Kidney epithelial cell (primary cell): ENCODE measurements at places on chromosomes 13 and 19. TPM values are rescaled to one million over a fixed set of nuclear protein-coding genes. Genes with fewer than 3 reads are reported as not detected.

GRCh38 chr19:4186087-4186993, 3.9 kb downstream of the ANKRD24 start:
- no peak for DNase-seq

DNA sequence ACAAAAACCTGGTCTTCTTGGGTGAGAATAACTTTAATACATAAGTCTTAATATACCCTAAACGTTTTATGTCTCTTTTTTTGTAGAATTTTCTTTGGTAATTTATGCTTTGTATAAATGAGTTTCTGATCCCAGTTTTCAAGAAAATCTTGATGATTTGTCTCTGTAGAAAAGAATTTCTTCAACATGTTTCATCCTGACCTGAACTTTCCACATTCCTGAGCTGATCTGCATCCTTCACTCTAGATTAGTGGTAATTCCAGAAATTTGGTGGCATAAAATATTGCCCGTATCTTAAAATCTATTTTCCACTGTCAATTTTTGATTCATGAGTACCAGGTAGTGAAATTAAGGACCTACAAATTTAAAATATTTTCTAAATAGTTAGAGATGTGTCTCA, 16.3 kb downstream of the ZNF714 start:
- DNase-seq, result no peak

DNA sequence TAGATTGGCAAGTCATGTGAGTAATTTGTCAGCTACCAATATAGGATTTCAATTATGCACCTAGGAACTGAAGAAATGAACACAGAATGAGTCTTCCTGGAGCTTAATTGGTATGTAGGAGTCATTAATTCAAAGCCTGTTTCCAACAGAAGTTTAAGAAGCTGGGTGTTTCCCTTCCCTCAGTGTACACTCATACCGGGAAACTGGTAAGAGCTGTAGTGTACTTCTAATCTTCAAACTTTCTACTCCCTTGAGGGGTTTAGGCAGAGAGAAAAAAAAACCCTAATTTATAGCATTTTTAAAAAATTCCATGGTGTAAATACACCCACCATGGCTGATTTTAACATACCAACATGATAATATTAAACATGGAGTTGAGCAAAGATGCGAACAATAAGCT, 665.7 kb upstream of the SLITRK5 start:
- DNase-seq, result no peak

DNA sequence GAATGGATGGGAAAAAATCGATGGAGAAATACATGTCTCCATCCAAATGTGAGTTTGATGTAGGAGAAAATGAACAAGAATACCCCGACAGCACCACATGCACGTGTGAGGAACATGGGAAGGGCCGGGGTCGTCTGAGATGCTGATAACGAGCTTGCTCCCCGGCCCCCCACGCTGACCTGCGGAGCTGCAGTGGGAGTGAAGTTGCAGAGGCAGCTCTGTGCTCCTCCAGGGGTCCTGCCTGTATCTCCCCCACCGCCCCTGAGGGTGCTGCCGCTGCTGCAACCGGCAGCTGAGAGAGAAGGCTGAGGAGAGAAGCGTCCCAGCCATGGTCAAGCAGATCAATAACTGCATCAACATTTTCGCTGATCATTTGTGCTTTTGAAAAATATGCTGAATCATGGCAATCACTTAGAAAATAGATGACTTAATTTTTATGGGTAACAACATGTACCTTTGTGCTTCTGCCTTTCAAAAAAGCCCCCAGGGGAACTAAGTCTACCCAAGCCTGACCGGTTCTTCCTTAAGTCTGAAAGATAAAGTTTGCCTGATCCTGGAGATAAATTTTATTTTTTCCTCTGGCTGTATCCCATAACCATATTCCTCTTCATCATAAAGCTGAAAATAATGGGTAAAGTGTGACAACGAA, 18.2 kb upstream of the NAXD start:
- no peak for DNase-seq

DNA sequence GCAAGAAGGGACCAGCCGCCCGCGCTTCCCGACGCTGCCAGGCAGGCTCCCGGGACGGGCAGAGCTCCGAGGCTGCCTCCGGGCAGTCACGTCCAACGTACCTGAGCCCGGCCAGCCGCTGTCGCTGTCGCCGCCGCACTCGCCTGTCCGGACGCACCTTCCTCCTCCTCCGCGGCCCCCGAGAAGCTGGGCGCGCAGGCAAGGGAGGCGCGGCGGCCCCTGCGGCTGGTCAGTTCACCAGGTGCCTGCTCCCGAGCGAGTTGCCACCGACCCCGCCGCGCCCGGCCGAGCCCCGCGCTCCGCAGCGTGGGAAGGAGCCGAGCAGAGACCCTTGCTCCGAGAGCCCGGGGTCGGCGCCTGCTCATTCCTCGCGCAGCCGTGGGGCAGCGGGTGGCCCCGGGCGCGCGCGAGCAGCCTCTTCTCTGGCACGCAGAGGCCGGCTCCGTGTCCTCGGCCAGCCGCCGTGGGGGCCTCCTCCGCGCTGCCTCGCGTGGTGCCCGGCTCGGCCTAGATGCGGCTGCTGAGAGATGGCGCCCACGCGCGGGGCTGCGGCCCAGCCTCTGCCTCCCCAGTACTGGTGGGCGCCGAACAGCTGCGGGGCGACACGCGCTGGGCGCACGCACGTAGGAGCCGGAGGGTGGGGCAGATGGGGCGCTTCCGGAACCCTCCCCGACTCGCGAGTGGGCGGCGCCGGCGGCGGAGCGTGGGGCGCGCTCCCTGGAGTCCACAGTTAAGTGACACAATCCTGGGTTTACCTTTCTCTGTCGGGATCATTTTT, 419.4 kb downstream of the UQCRFS1 start:
- DNase-seq, result no peak

DNA sequence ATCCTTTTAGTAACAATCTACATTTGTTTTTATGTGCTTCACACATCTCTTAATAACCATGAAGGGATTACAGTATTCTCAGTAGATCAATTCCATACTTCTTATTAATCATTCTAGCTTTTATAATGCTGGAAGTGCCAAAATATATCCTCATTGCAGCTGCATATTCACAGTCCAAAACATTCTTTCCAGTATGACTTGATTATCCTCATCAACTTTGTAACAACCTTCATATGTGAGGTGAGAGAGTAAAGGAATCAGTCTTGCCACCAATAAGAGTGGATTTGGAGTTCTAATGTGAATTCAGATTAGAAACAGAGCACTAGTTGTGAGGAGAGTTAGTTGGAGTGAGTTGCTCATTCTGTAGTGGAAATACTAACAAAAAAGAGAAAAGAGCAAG, 208.0 kb upstream of the SPRY2 start:
- DNase-seq, result no peak

GRCh38 chr13:81080911-81081454, 740.1 kb upstream of the SPRY2 start:
- DNase-seq, result no peak

HCST gene
- not detected in 2 replicates for total RNA-seq

WDR87 gene
- under 0.01 TPM in 1 of 2 replicates, not detected in the other for total RNA-seq
